ENCODE measurements at places on chromosomes 1 and 21.

DNA sequence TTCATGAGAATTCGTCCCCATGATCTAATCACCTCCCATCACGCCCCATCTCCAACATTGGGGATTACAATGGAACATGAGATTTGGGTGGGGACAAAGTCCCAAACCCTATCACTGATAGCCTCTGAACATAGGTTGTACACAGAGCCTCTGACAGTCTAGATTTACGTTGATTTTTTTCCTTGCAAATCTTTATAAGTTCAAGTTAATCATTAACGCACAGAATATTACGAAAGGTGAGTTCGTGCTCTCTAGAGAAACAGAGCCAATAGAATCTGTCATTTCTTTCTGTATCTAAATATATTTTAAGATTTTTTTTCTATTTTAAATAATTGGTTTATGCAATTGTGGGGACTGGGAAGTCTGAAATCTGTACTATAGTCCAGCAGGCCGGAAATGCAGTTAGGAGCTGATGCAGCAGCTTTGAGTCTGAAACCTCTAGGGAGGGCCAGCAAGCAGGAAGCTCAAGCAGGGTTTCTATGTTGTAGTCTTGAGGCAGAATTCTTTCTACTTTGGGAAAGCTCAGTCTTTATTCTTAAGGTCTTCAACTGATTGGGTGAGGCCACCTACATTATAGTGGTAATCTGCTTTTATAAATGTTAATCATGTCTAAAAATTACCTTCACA is 61.0 kb downstream of the SELENOF start:
- DNase-seq, result no peak

GRCh38 chr21:46089285-46089684 is 8.6 kb upstream of the COL6A2 start:
- DNase-seq, result no peak

DNA sequence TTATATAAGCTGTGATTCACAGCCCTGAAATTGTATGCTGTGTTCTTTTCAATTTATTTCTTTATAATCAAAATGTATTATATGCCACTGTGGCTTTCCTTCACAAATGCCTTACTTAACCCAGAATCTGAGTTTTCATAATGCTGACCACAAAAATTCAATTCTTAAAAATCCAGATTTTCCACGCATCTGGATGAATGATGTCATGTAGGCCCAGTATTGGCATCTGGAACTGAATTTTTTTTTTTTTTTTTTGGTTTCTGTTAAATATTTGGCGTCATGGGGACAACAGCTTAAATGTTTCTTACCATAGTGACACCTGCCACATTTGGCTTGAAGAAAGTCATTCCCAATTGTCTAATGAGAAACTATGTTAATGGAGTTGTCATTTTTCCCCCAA is 296.8 kb downstream of the TM2D1 start:
- no peak for DNase-seq

DNA sequence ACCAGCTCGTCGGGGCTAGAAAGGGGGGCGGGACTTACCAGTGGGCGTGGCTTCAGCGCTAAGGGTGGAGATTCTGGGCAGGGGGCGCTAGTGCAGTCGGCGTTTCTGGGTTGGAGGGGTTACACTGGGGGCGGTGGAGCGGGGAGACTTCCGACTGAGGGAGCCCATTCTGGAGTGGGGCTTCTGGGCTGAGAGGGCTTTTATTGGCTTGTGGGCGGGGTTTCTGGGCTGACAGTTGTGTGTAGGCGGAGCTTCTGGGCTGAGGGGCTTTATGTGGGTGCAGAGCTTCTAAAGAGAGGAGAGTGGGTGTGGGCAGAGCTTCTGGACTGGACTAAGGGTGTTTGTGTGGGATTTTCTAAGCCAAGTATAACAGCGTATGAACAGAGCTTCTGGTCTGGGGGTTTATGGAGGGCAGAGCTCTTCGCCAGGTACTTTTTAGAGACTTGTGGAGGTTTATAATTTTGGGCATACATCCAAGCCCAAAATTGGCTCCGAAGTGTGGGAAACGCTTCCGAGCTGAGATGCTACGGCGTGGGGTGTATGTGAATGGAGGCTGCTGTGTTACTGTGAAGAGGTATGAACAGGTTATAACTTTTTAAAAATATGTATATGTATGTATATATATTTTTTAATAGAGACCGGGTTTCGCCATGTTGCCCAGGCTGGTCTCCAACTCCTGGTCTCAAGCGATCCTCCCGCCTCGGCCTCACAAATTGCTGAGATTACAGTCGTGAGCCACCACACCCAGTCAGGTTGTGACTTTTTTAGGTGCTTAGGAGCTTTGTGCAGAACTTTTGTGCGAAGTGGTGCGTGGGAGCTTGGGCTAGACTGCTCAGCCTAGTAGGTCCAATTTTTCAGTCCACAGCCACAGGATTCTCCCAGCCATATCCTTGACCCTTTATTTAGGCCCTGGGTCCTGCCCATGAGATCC is 825 bp downstream of the TMEM39B start:
- DNase-seq, result no peak
